Activated CD8-positive, alpha-beta T cell treated with anti-CD3 and anti-CD28 coated beads for 36 hours (primary cell): ENCODE measurements at places on chromosomes 4 and X. TPM values are rescaled to one million over a fixed set of nuclear protein-coding genes. Genes with fewer than 3 reads are reported as not detected.
A peak's percentile ranks its signal among the peaks of the same experiment; 100 is the strongest.

Gene RADX
- total RNA-seq, result 7.4 TPM

Gene HS3ST1
- total RNA-seq, result not detected

Gene ADH1B
- not detected for total RNA-seq

Gene L1CAM
- 2.2 TPM for total RNA-seq

Gene STPG2
- total RNA-seq, result 0.18 TPM

Gene FATE1
- not detected for total RNA-seq

Gene RTL5
- 0.18 TPM for total RNA-seq

Gene SHOX
- not detected for total RNA-seq

Gene CSAG1
- not detected for total RNA-seq

Gene HPGD
- 5.5 TPM for total RNA-seq

Gene NHSL2
- 0.58 TPM for total RNA-seq

Gene TMEM271
- total RNA-seq, result not detected

Gene BEX4
- 13.1 TPM for total RNA-seq

DNA sequence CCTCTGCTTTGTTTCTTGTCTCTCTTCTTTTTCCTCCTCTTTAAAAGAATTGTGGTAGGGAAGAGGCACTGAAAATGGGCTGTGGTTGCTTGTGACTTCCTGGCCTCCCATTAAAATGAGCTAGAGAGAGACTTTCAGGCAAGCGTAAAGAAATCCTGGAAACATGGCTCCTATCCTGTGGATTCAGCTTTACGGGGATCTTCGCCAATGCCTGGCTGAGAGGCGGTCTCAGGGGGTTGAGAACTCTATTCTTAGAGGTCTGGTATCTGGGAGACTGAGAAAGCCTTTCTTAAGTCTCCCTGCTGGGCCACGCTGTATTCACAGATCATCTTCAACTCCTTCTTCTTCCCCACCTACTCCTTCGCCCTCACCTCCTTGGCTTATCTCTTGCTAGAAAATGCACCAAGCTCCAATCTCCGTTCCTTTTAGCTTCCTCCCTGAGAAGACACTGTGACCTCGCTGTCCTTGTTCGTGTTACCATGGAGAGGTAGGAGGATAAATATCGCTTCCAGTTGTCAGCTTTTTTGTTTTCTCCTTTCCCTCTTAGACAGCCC, 542 bp upstream of the KLF8 start:
- DNase-seq, result no peak

GRCh38 chr4:83113429-83113786, 1.1 kb downstream of the PLAC8 start:
- DNase-seq, result peak; percentile 43

DNA sequence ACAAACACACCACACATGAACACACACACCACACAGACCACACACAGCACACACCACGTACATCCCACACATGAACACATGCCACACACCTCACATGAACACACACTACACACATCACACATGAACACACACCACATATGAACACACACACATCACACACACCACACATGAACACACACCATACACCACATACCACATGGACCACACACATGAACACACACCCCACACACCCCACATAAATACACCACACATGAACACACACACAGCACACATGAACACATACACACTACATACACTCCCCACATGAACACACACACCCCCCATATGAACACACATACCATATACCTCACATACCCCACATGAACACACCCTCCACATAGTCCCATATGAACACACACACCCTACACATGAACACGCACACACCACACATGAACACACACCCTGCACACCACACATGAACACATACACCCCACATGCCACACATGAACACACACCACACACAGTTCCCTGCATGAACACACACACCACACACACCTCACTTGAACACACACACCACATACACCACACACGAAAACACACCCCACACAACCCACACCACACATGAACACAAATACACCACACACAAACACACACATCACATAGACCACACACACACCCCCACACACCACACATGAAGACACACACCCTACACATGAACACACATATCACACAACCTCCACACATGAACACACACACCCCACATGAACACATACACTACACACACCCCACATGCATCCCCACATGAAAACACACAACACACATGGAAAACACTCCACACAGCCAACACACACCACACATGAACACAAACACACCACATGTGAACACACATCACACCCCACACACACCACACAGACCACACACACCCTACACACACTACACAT, 18.3 kb downstream of the PNMA6E start:
- DNase-seq, result no peak

- no peak for DNase-seq
Observed at GRCh38 chr4:53684136-53685130, 93.1 kb upstream of the LNX1 start.

DNA sequence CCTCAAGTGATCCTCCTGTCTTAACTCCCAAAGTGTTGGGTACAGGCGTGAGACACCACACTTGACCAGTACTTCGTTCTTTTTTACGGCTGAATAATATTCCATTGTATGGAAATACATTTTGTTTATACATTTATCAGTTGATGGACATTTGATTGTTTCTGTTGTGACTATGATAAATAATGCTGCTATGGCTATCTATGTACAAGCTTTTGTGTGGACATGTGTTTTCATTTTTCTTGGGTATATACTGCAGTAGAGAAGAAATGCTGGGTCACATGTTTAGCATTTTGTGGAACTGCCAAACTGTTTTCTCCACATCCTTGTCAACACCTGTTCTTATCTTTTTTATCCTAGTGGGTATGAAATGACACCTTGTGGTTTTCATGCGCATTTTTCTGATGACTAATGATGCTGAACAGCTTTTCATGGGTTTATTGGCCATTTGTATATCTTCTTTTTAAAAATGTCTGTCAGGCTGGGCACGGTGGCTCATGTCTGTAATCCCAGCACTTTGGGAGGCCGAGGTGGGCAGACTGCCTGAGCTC, 37.3 kb downstream of the SAT1 start:
- no peak for DNase-seq

DNA sequence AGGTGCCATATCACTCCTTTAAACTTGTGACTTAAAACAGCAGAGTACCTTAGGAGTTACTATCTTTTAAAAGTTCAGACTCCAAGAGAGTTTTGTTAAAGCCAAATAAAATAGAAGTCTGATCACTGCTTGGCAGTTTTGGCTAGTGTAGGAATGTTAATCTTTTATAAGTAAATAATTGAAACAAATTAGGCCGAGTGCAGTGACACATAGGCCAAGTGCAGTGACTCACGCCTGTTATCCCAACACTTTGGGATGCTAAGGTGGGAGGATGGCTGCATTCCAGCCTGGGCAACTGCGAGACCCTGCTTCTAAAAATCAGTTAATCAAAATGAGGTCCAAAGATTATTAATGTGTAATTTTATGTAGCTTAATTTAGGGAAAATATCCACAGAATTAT, 37.2 kb downstream of the WDR44 start:
- no peak for DNase-seq

GRCh38 chrX:64456828-64457227, 61.6 kb upstream of the MTMR8 start:
- DNase-seq, result no peak

GRCh38 chrX:68234171-68234910, 199.0 kb downstream of the OPHN1 start:
- no peak for DNase-seq

- DNase-seq, result no peak
Observed at GRCh38 chr4:94583914-94584641, 132.3 kb downstream of the PDLIM5 start.

DNA sequence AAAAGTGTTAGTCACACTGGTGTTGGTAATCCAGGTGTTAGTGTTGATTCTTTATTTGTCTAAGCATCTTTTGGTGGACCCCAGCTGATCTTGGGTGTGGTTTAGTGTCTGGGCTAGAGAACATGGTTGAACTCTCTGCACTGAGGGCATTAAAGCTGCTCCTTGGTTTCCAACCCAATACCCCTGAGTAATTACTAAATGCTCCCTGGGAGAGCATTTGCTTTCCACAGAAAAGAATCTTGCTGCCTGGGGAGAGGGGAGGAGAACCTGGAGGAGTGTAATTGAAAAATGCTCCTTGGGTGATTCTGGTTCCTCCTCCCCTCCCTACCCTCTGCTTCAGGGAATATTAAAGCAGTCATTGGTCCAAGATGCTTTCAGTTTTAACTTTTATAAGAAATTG, 3.1 kb downstream of the GUCY1B1 start:
- no peak for DNase-seq

DNA sequence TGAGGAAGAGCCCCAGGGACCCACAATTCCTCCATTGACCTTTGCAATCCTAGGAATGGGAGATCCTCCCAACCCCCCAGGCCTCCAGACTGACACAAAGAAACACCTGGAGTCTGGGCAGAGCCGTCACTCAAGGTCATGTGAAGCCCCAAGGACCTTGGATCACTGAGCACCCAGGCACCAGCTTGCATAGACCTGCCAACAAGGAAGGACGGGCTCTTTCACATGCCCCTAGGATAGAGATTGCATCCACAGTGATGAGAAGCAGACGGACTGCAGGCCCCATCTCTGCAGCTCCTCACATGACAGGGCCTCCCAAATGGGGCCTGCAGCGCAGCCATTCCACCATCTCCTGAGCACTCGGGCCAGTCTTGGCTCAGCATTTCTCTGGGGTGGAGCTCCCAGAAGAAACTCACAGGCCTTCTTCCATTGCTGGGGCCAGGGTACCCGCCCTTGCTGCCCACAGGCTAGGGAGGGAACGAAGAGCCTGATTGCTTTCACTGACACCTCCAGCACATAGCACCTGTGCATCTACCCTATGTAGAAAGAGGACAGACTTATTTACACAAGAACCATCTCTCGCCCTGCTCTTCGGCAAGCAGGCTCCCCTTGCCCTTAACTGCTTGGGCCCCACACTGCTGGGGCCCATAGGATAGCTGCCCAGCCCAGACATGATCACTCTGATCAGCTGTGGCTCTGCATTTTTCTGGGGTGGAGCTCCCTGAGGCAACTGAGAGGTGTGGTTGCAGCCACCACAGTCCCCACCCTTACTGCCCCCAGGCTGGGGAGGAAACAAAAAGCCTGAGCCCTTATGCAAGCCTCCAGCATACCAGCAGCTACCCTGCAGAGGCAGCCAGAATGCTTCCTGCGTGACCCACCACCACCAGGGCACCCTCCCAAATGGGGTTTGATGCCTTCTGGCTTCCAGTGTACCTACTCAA, 185.7 kb upstream of the ZCCHC13 start:
- no peak for DNase-seq

DNA sequence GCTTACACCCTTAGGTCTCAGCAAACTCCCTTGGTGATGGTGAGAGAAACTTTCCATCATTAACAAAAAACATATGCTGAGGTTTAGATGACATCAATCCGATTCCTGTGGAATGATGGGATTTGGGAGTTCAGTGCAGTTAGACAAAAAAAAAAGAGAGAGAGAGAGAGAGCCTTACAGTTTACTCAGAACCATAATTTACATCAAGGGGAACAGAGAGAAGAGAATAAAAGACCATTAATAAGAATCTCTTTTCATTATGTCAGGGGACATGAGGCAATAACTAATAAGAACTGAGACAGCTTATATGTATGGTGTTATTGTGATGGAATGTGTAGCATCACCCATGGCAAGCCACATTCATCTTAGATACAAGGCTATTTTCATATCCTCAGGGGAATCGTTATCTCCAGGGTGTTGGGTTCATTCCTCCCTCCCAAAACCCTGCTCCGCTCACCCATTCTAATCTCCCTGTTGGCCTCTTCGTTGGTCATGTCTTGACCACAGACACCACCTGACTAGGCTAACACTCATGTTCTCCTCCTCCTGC, 175.7 kb upstream of the MXRA5 start:
- DNase-seq, result no peak

- DNase-seq, result no peak
Observed at GRCh38 chrX:137926090-137926489, 360.2 kb downstream of the ZIC3 start.

GRCh38 chr4:138636781-138637180, 378.8 kb upstream of the NOCT start:
- DNase-seq, result no peak

DNA sequence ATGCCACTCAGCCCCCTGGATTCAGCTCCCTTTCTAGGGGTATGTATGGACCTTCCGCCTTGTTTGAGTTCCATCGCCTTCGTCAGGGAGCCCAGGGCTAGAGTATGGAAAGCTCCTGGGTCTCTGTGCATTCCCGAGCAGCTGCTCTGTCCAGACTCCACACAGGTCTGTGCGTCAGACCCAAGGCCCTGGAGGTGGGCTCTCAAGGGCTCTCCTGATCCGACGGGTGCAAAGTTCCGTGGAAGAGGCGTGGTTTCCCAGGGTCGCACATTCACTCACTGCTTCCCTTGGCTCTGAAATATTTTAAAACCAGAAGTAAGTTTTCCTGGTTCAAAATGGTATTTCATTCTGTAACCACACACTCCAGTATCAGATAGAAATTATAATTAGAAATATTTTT, 863.2 kb downstream of the TRIML1 start:
- no peak for DNase-seq

- no peak for DNase-seq
Observed at GRCh38 chrX:141405853-141406492, 163.7 kb upstream of the SPANXC start.

DNA sequence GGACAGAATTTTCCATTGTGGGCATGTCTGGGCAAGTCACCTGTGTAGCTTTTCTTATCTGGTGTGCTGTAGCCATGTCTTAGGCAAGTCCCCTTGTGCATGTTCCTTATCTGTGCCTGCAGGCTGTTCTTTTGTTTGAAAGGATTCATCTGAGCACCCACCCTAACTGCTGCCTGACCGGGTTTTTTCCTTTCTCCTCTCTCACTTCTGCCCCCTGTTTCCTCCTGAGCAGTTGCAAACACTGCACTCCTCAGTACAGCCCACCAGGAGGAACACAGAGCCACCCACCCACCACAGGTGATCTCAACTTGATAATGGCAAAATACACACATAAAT, 29.2 kb upstream of the IL9R start:
- DNase-seq, result no peak

DNA sequence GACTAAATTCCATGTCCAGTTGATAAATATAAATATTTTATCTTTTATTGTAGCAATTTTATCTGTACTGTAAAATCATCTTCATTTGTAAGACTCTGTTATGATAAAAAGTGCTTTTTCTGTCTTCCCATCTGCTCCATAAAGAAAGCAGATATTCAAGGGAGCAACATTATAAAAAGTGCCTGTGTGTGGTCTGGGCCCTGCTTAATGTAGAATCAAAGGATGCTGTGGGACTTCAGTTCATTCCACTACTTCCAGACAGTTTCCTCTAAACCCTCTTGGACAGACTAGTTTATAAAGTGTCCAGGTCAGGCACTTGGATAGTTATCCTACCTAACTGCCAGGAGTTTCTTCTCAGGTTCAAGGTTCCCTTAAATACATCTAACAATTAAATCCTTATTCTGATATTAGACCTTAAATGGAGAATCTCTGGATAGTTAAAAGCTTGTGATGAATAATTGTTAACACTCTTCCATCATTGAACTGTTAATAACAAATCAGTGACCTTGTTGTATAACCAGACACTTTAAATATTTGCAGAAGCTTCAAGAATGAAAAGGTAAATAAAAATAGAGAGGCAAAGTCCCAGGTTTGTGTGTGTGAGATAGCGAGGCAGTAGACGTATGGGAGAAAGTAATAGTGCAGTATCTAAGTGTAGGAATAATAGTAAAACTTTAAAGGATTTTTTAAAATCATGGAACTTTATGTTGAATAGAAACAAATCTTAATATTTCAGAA, 237.5 kb upstream of the CTSO start:
- no peak for DNase-seq

GRCh38 chrX:131235768-131236545, 53.1 kb downstream of the IGSF1 start:
- DNase-seq, result no peak

GRCh38 chrX:6614506-6614905, 79.6 kb upstream of the VCX3A start:
- DNase-seq, result no peak

GRCh38 chr4:187827631-187828030, 167.9 kb upstream of the ZFP42 start:
- DNase-seq, result no peak
